ENCODE measurements at places on chromosomes 11 and 22. TPM values are rescaled to one million over a fixed set of nuclear protein-coding genes. Genes with fewer than 3 reads are reported as not detected.

Gene MUC5B
- 0.45 TPM for total RNA-seq

Gene CNGA4
- total RNA-seq = not detected

- no peak for DNase-seq
Measured at GRCh38 chr11:105241136-105241535, 101.6 kb upstream of the CARD18 start.

Gene OR51B2
- not detected for total RNA-seq

Gene OR8D4
- not detected for total RNA-seq

DNA sequence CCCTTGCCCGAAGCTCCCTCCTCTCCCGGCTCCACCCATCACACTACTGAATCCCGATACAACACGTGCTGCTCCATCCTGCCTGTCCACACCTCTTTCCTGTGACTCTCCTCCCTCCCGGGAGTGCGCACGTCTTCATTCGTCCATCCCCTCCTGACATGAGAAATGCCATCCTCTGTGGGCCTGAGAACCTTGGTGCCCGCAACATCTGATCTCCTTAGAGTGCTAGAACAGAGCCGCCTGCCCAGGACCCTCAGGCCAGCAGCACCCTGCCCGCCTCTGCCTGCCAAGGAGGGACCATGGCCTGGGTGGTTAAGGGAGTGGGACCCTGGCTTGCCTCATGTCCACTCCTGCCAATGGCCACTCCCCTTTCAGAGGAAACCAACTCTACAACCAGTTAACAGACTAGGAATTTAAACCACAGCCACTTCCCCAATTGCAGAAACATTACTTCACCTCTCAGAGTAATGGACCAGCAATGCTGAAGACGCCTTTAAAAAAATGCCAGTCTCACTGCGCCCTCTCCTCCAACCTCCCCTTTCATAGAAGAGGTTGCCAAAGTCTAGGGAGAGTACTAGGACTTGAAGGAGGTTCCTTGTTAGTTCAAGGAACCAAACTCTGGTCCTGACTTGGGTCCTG lies 466.3 kb downstream of the OPCML start:
- DNase-seq = no peak

Gene MAP6
- total RNA-seq = 20.7 TPM

Gene BIRC3
- 10.8 TPM for total RNA-seq

Gene TREH
- not detected for total RNA-seq

- no peak for DNase-seq
Measured at GRCh38 chr22:32352681-32353080, 5.0 kb upstream of the RFPL3 start.

Gene INPP5J
- total RNA-seq = 1.3 TPM

DNA sequence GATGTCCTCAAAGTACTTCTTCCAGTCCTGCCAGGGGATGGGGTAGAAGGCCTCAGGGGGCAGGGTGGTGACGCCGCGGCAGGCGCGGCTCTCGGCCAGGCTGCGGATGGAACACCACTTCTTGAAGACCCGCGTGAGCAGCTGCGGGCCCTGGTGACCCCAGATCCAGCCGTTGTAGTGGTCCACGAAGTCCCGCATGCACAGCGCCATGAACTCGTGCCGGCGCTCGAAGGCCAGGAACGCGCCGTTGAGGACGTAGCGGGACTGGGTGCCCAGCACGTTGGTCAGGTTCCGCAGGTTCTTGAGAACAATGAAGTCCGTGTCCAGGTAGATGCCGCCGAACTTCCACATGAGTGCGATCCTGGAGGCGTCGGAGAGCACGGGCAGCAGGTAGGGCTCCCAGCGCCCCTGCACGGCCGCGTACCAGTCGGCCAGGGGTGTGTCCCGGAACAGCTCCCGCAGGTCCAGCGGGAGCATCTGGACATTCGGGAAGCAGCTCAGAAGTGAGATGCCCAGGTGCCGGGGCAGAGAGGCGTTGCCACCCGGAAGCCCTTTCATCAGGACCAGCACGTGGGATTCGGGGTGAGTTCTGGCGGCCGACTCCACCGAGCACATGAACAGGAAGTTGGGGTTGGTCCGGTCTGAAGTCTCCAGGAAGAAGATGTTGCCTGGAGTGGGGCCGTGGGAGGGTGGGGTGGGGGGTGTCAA lies 27.5 kb downstream of the A4GALT start:
- DNase-seq = no peak

Gene USH1C
- not detected for total RNA-seq

Gene PRG3
- not detected for total RNA-seq

Gene DDI1
- not detected for total RNA-seq

GRCh38 chr11:33172996-33173395 lies 11.7 kb upstream of the CSTF3 start:
- DNase-seq = no peak

Gene NUDT8
- 1.9 TPM for total RNA-seq

DNA sequence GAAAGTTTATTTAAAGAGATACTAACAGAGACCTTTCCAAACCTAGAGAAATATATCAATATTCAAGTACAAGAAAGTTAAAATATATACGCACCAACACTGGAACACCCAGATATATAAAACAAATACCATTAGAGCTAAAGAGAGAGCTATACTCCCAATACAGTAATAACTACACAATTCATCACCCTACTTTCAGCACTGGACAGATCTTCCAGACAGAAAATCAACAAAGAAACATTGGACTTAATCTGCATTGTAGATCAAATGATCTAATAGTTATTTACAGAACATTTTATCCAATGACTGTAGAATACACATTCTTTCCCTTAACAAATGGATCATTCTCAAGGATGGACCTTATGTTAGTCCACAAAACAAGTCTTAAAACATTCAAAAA lies 311.9 kb downstream of the METTL15 start:
- no peak for DNase-seq

Gene CCDC116
- 0.99 TPM for total RNA-seq

Gene CNIH2
- total RNA-seq = not detected

Gene OR8H1
- total RNA-seq = not detected

Gene FREY1
- 1.5 TPM for total RNA-seq

- DNase-seq = no peak
Measured at GRCh38 chr11:13109616-13110015, 100.5 kb downstream of the RASSF10 start.

DNA sequence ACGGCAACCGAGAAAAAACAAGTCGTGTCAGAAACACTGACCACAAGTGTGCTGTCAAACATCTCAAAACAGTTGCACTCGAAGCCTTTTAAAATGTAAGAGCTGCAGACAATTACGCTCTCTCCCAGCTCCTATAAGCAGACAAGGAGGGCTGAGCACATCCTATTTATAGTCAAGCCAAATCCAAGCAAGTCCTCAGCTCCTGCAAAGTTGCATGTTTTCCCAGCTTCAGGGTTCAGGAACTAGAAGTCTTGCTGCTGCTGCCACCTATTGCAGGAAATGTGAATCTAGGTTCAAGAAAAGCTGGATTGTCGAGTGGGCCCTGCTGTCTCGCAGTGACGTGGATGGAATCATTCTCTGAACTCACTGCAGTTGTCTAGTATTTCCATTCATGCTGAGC lies 15.5 kb downstream of the EFCAB6 start:
- DNase-seq = peak; percentile 68

Gene FBLN1
- 534 TPM for total RNA-seq

GRCh38 chr11:96187822-96188221 lies 155.2 kb downstream of the MAML2 start:
- DNase-seq = no peak

Measured in esophagus muscularis mucosa (tissue), 4 donors.